Mammary epithelial cell (primary cell): ENCODE measurements at places on chromosomes 13 and 19.

DNA sequence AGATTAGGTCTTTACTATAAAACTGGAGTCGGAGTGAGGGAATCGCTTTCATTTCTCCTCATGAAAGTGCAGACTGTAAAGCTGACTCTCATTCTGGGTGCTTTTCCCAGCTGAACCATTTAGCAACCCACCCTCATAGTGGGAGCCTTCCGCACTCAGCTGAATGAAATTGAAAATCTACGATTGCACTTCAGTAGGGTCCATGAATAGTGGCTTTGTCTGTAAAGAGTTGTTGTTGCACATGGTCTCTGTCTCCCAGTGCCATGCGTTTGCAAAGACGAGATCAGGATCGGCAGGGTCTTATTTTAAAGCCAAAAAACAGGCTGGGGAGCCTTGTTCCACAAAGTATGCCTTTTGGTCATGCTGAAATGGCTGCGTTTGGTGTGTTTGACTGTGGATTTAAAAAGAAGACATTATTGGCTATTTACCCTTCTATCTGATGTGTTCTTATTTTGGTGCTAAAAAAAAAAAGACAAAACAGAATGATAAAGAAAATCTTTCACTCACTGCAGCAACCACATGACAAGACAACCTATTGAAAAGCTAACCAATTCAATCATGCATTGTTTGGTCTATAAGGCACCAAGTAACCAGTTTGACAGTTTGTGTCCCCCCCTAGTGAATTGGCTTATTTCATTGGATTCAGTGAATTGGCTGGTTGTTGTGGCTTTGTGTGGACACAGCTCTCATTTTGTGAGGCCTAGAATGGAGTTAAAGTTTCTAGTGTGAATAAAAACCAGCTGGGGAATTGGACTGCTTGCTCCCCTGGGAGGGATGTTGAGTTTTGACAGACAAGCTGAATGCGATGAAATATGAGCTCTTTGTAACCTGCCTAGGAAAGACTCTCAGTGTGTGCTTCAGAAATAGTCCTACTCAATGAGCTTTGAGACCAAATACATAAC lies 65.6 kb downstream of the ARHGAP35 start:
- no peak for DNase-seq

GRCh38 chr13:26342898-26343297 lies 89.0 kb downstream of the CDK8 start:
- DNase-seq = no peak

DNA sequence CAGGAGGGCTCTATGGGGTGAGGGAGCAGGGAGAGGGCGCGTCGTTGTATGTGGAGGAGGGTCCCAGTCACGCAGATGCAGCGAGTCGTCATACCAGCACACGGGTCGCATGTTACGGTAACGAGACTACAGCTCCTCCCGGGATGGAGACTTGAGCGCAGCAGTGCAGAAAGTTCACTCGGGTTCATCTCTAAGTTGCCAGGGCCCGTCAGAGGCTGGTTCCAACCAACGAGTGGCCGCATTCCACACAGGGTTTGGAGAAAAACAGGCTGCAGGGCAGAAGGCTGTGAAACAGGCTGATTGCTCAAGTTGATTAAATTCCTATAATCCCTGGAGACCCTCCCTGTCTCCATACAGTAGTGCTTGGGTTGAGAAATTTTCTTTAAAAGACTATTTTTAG lies 21.9 kb upstream of the TTYH1 start:
- DNase-seq = no peak

- peak; percentile 54 for DNase-seq
Observed at GRCh38 chr13:94020833-94021232, 458.6 kb downstream of the DCT start.

DNA sequence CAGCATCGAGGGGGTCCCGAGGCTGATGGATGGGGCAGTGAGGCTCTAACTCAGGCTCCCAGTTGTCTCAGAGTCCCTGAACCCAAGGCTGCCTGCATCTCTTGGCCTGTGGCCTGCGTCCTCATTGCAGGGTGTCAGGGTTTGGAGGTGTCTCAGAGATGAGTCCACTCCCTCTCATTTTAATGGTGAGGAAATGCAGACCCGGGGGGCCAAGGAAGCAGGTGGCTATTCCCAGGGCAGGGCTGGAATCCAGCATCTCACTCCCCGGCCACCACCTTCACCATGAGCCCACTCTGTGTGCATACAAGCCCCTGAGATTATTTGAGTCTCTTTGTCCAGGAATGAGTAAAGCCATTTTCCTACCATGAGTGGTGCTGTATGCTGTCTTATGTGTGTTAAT lies 21.4 kb downstream of the TEX29 start:
- no peak for DNase-seq

DNA sequence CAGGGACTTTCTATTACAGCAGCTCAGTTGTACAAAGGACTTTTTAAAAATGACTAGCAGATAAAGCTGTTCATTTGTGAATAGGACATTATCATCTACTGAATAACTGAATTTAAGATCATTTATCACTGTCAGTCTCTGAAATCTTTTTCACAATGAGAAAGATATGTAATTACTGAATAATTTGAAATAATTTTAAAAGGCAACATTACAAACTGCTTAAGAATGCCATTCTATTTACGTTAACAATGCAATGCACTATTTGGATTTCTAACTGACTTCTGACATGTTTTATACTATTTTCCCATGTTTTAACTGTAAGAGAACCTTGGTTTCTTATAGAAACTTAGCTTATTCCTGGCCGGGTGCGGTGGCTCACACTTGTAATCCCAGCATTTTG lies 2033.0 kb upstream of the PCDH20 start:
- DNase-seq = no peak

- DNase-seq = no peak
Observed at GRCh38 chr13:70366720-70367119, 258.5 kb upstream of the KLHL1 start.

DNA sequence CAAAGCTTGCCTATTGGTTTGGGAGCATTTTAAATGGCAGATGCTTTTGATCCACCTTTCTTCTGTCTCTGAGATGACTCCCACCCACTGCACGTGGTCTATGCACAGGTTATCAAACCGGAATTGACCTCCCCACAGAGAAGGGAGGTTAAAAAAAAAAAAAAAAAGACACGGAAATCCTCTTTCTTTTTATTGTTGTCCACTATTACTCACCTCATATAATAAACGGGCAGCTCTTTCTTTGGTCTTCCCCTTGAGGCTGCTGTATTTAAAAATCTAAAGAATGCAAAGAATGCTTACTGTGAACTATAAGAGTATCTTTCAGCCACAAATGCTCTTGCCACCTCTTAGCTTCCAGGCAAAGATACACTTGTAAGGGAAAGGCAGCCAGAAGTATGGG lies 329.7 kb downstream of the NDFIP2 start:
- DNase-seq = peak; percentile 22

DNA sequence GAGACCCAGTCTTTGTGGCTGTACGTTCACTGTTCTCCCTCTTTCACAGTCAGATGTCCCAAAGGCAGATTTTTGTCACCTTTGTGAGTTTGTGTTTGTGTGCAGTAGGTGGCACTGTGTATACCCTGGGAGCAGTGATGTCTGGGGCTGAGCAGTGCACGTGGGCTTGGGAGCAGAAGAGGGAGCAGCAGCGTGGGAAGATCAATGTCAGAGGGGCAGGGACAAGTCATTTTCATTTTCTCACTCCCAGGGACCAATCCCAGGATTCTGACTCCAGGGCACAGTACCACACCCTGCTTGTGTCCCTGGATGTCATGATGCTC lies 2.0 kb upstream of the PSG6 start:
- no peak for DNase-seq

- no peak for DNase-seq
Observed at GRCh38 chr13:39875111-39875987, 219.9 kb downstream of the COG6 start.

- no peak for DNase-seq
Observed at GRCh38 chr19:15874821-15875474, 22.9 kb downstream of the CYP4F2 start.

- DNase-seq = no peak
Observed at GRCh38 chr13:51828730-51829567, 16.0 kb downstream of the TMEM272 start.

DNA sequence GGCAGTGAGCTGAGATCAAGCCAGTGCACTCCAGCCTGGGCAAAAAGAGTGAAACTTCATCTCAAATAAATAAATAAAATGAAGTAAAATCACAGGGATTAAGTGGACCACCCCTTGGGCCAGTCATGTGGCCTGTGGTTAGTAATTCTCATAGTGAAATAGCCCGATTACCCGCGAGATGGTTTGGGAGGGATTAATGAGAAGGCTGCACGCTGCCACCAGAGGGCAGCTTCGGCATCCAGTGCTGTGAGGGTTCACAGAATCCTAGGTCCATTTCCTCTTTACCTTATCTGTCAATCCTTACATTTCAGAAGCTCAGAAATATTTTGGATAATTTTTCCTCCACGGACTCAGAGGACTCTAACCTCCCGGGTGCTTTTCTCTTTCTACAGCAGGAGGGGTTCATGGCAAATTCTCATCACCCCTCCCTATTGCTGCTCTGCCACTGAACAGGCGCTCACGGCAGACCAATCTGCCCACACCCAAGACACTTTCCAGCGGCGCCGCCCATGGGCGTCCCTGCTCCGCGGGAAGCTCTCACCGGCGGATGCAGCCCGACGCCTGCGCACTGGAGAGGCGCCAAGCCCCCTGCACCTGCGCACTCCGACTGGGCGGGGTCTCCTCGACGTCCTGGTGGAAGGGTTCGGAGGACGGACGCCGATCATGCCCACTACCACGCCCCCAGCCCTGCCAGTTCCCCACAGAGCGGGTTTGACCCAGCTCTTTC lies 11.0 kb downstream of the ZNF835 start:
- DNase-seq = no peak

- DNase-seq = peak; percentile 83
Observed at GRCh38 chr13:51681037-51681678, 96.9 kb downstream of the WDFY2 start.

DNA sequence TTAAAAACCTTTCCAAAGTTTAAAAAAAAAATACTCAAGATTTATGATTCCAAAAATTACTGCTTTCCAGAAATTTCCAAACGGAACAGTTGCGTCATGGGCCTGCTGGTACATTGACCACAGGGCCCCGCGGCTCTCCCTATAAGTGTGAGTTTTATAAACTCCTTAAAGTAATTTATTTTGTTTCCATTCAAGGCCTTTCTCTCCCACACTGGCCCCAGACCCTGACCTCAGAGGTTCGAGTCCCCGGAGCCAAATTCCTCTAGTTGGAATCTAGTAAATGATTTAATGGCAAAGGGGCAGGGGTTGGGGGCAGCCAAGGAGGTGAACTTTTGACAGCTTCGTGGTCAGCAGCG lies 97.5 kb downstream of the INSR start:
- DNase-seq = no peak

DNA sequence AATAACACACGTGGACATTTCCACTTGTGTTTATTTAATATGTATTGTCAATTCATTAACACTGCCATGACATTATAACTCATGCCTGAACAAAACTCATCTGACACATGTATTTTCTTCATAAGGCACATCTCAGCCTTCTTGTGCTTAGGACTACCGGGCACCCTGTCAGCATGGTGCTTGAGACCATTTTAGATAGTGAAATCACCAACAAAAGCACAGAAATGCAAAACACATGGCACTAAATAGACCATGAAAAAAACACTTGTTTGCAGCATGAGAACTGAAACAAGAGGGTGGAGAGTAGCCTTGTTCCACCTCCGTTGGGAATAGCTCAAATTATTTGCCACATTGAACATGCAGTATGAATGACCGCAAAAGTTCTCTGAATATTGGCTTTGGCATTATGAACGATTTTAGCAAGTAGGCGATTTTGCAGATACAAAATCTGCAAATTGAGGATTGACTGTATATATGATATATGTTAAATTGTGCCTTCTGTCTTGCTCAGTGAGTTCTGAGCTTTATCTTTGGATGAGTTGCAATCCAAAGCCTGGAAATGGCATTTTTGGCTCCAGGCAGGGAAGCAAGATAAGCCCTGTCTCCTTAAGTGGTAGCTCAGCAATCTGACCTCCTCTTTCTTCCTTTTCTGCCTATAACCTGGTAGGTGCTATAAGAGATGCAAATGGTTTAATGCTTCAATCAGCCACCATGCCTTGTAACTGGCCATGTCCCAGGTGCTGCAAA lies 328.2 kb downstream of the HS6ST3 start:
- no peak for DNase-seq

GRCh38 chr13:27395007-27395510 lies 29.4 kb upstream of the GTF3A start:
- no peak for DNase-seq

- peak; percentile 48 for DNase-seq
Observed at GRCh38 chr19:35044317-35045117, 3.0 kb downstream of the HPN start.

GRCh38 chr19:7560255-7560654 lies 24.7 kb downstream of the PNPLA6 start:
- DNase-seq = no peak

DNA sequence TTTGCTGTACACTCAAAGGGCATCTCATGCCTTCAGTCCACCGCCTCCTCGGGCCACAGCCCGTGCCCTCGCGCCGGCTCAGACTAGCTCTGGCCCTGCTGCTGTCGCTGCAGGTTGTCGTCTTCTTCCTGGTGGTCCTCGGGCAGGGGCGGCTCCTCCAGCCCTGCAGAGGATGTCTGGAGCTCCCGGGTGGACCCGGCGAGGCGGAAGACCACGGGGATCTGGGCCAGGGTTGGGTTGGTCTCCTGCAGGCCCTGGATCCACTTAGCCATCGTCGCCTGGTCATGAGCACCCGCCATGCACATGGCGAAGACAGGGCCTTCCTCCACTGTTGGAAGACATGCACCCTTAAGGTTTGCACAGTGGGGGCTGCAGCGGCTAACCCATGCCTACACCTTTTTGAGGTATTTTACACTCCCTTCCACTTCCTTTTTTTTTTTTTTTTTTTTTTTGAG lies 489 bp upstream of the ZNF653 start:
- DNase-seq = no peak

- DNase-seq = no peak
Observed at GRCh38 chr19:17424743-17425365, 5.0 kb downstream of the MVB12A start.

GRCh38 chr13:46624353-46624752 lies 71.4 kb downstream of the LRCH1 start:
- no peak for DNase-seq

- DNase-seq = no peak
Observed at GRCh38 chr13:70386919-70387318, 278.7 kb upstream of the KLHL1 start.

DNA sequence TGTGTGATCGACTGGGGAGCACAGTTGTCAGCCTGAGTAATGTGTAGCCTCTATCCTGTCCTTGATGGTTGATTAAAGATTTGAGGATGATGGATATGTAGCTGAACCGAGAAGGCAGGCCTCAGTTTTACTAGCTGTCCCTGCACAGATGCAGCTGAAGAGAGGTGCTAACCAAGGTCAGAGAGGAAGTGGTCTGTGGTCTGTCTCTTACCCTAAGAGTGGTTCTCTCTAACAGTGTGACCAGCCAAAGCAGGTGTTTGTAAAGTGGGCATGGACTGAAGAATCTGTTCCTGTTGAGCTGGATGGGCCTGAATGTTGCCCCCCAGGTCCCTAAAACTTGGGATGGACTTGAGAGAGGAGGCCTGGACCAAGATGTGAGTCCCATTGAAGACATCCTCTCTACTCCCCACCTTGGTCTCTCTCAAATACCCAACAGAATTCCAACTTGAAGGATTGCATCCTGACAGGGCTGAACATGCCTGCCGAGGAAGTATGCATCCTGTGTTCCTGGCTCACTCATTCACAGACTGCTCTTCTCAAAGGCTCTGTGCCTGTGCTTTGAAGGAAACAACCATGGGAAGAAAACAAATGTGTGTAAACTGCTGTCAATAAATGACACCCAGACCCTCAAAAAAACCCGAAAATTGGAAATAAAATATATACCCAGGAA lies 223.8 kb downstream of the MAB21L1 start:
- peak; percentile 5 for DNase-seq
